ENCODE measurements at places on chromosomes 16 and 17.

- peak; percentile 72 for DNase-seq
Observed at GRCh38 chr16:3027983-3028715, 4.3 kb downstream of the THOC6 start.

DNA sequence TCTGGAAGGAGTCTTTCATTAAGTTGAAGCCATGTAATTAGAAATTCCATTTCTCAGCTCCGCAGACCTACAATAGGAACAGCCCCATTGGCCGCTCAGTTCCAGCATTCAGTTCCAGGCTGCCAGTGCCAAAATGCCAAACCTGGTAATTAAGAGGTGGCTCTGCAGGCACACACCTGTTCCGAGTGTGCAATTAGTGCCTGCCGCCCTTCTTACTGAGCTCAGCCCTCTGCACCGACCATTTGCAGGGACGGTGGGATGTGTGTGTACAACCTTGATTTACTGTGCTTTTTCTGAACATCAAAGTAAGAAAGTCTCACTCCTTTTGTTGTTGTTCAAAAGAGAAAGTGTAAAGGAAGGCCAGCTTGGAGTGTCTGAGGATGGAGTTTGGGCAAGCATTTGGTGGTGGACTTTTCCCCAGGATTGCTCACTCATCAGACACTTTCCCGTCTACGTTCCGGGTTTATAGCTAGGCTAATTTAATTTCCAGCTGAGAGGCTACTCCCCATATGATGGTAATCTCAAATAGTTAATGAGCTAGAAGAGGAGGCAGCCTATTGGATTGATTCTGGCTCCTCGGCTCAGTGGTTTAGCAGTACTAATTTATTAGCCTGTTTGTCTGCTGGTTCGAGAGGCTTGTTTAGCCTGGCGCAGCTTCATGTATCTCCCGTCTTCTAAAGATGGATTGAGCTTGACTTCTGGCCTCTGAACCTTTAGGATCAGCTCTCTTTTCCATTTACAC, 20.0 kb downstream of the HS3ST3B1 start:
- no peak for DNase-seq

GRCh38 chr16:15856182-15856581, 646 bp downstream of the MYH11 start:
- DNase-seq, result no peak

GRCh38 chr16:66841366-66841765, 2.8 kb upstream of the CA7 start:
- DNase-seq, result no peak

DNA sequence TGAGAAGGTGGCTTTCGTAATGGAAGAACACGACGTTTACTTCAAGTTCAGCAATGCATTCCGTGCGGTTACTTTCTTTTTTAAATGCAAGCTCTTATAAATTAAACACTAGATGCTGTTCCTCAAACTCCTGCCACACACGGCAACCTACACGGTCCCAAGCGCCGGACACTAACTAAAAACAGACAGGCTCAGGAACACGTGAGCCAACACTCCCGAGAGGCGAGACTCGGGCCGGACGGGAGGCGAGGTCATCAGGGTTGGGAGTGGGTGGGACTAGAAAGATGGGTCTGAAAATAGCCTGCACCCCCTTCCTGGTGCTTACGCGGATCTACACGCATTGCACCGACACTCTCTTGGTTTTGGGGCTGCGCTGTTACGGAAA, 6.4 kb downstream of the CLCN7 start:
- DNase-seq, result no peak

GRCh38 chr16:3195975-3196374, 8.0 kb downstream of the OR1F1 start:
- DNase-seq, result no peak

GRCh38 chr17:63476459-63476853, 405 bp upstream of the ACE start:
- no peak for DNase-seq

DNA sequence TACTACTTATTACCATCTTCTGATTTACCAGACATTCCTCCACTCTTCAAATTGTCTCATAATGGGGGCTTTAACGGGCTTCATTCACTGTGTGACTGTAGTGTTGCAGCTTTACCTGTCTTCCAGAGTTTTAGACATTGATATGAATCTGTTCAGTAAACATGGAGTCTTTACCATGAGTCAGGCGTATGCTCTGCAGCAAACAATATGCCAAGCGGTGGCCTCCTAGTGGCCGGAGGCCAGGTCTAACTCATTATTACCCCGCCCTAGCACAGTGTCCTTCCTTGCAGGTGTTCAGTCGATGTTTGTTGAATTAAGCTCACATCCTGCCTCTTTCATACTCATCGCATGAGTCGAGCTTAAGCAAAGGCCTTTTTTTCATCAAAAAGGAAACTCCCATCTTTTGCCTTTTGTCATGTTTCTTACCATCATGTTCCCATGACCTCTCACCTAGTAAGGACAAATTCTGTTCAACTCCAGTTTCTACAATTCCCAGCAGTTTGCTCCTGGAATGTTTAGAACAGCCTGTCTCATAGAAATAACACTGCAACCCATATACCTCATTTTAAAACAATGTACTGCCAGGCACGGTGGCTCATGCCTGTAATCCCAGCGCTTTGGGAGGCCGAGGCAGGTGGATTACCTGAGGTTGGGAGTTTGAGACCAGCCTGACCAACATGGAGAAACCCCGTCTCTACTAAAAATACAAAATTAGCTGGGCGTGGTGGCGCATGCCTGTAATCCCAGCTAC, 39.4 kb downstream of the TUBD1 start:
- DNase-seq, result no peak

- no peak for DNase-seq
Observed at GRCh38 chr17:15659663-15660062, 24.4 kb downstream of the TRIM16 start.

- DNase-seq, result no peak
Observed at GRCh38 chr16:56354746-56355145, 70.6 kb downstream of the AMFR start.

- no peak for DNase-seq
Observed at GRCh38 chr16:58730724-58731370, 3.3 kb downstream of the GOT2 start.

GRCh38 chr17:83117583-83117982, 38.2 kb downstream of the METRNL start:
- DNase-seq, result no peak

DNA sequence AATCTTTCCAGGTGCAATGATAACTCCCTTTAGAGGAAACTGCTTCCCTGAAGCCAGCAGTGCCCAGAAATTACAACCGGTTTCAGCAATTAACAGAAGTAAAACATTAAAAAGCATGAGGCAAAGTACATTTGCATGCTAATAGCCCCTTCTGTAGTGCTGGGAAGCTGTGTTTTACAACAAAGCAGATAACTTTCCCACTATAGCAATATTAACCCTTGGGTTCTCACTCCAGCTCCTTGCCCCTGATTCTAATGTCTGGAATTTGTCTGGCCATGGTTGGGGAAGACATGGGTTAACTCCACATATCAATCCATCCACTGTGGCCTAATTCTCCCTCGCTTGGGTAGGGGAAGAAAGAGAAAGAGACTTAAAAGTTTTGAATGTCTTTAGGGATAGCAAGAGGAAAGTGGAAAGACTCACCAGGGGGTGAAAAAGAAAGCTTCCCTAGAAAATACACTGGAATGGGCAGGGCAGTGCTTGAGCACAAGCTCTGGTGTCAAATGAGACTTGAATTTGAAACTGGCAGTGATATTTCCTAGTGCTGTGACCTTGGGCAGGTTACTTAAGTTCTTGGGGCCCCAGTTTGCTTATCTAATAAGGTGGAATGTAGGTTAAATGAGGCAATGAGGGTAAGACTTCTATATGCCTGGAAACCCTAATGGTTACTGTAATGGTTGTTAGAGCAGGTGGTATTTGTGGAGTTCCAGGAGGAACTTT, 102.0 kb downstream of the SOX9 start:
- DNase-seq, result no peak

DNA sequence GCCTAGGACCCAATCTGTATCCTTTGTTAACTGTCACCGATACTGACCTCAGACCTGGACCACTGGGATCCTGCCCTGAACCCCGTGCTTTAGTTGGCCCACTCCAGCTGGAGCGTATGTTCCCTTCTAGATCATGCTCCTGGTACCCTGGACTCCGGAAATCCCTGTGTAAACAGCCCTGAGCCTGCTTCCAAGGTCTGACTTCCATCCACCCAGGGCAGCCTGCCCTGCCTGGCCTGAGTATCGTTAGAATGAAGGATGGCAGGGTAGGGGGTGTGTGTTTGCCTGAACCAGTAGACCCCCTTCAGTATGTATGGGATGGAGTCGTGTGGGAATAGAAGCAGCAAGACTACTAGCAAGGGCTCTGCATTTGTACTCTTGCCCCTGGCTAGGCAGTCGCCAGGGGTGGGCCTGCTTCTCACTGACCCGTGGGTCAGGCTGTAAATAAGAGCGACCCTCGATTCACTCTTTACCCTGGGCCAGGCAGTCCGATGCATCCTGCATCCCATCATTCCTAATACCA, 691 bp upstream of the TMEM98 start:
- no peak for DNase-seq

DNA sequence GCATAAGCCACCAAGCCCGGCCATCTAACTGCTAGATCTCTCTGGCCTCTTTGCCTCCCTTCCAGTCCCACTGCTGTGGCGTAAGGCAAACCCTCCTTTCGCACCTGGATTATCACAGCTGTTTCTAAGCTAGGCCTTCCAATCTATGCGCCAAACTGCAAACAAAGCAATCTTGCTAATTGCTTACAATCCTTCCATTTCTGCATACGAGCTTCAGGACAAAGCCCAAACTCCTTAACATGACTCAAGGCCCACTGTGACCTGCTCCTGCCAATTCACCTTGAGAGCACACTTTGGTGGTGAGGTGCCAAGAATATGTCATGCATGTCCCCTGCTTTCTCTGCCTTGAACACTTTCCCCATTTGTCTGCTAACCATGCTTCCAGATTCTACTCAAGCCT, 6.0 kb upstream of the ARL5C start:
- no peak for DNase-seq

DNA sequence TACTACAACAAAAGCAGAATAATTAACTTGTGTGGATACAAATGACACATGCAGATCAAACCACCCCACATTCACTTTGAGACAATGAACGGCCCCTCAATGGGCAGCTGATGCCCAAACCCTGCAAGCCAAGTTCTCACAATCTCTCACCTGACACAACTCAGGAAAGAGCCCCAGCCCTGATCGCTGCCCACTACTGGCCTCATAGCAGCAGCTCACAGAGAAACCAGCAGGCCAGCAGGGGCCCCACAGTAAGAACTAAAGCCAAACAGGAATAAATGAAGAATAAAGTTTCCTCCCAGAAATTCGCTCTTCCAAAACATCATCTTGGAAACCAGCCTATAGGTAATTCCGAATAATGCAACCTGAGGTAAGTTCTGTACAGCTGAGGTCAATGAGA, 7.7 kb downstream of the AKTIP start:
- no peak for DNase-seq

GRCh38 chr16:47657032-47657431, 195.9 kb downstream of the PHKB start:
- no peak for DNase-seq

GRCh38 chr17:12865769-12866168, 76.5 kb downstream of the ARHGAP44 start:
- DNase-seq, result no peak

DNA sequence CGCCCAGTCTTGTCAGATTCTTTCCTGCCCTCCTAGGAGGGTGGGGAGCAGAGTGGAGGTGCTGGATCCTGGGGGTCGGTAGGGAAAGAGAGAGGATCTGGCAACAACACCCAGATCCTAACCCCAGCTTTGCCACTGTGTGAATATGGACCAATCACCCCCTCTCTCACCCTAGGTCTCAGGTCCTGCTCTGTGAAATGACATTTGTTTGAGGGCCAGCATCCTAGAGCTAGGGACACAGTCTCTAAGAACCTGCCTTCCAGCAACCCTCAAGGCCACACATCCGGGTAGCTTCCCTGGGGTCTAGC, 28.4 kb upstream of the MAP3K14 start:
- no peak for DNase-seq

- peak; percentile 64 for DNase-seq
Observed at GRCh38 chr16:85821390-85822135, 22.1 kb downstream of the COX4I1 start.

DNA sequence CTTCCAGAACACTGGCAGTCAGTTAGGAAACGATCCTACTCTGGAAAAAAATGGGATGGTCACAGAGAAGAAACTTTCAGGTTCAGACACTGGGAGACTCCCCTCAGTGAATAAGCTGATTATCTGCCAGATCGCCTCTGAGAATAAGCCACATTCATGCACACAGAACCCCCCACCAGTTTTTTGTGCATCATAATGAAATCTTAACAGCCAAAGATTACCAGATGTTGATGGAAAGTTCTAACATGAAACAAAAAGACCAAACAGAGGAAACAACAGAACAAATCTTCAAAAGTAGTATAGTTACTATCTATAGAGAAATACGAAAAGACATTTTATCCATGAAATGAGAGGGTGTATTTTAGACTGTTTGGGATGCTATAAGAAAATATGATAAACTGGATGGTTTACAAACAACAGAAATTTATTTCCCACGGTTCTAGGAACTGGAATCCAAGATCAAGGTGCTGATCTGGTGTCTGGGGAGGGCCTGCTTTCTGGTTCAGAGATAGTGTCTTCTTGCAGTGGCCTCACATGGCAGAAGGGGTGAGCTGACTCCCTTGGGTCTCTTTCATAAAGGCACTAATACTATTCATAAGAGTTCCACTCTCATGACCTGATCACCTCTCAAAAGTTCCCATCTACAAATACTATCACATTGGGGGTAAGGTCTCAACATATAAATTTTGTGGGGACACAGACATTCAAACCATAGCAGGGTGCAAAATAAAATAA, 8.0 kb upstream of the AMZ2 start:
- no peak for DNase-seq

GRCh38 chr16:12773221-12773620, 30.5 kb downstream of the CPPED1 start:
- DNase-seq, result no peak

DNA sequence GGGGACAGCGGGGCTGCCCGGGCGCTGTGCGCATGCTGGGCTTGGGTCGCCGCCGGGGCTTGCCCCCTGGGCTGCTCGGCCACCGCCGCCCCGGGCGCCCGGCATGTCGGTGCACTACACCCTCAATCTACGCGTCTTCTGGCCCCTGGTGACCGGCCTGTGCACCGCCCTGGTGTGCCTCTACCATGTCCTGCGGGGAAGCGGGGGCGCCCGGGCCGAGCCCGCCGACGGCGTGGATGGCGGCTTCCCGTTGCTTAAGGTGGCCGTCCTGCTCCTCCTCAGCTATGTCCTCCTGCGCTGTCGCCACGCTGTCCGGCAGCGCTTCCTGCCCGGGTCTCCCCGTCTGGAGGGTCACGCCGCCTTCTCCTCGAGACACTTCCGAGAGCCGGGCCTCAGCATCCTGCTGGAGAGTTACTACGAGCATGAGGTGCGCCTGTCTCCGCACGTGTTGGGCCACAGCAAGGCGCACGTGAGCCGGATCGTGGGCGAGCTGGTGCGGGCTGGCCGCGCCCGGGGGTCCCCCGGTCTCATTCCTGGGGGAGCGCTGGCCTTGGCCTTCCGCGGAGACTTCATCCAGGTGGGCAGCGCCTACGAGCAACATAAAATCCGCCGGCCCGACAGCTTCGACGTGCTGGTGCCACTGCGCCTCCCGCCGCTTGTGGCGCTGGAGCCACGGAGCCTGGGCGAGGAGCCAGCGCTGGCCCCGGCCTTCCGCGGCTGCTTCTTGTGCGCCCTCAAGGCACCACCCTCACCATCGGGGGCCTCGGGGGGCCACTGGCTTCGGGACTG, 789 bp downstream of the ITPRIPL2 start:
- no peak for DNase-seq

GRCh38 chr16:11328172-11329070, 16.8 kb upstream of the RMI2 start:
- DNase-seq, result peak; percentile 24

GRCh38 chr16:71724320-71724751, at the start of gene PHLPP2:
PHLPP2 (minus strand) TSS chr16:71724701; CDS start chr16:71714795, 9,906 bp downstream.
- DNase-seq, result no peak

Data from stimulated activated CD8-positive, alpha-beta memory T cell treated with anti-CD3 and anti-CD28 coated beads, Interleukin-4, amount 100 ng/mL, for 1 hour (primary cell).